Stimulated activated CD8-positive, alpha-beta memory T cell treated with anti-CD3 and anti-CD28 coated beads, Interleukin-2, amount 100 ng/mL, for 1 hour (primary cell): ENCODE measurements at places on chromosomes 4 and X.

DNA sequence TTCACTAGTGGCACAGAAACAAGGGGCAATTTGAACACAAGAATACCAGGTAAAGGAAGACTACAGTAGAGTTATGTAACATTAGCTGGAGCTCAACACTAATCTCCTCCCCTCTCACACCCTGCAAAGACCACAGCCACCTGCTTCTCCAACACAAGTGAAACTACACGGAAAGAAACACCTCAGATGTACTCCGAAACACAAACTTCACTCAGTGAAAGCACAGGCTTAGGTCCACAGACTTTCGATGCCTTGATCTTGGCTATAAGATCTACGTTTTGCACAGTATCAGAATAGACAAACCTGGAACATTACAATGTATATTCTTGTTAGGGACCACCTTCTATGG, 7.6 kb downstream of the ACSL1 start:
- no peak for DNase-seq

- DNase-seq = no peak
Measured at GRCh38 chrX:138923805-138924204, 212.3 kb upstream of the FGF13 start.

GRCh38 chrX:30343206-30343605, 34.0 kb upstream of the NR0B1 start:
- no peak for DNase-seq

DNA sequence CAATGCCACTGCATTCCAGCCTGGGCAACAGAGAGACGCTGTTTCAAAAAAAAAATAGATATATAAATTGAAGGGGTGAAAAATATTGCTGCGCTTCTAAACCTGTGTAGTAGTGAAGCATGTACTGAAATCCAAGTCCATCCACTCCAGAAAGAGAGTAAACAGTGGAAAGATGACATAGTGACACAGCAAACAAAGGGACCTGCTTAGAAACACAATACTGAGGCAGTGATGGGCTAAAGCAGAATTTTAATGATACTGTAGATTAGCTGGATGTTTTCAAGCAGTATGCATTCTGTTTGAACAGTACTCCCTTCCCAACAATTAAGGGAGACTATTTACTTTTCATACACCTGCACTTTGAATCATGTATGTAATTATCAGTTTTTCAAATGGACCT, 42.5 kb downstream of the TFDP3 start:
- no peak for DNase-seq

- no peak for DNase-seq
Measured at GRCh38 chrX:151825007-151825406, 87.7 kb upstream of the MAGEA4 start.

- DNase-seq = no peak
Measured at GRCh38 chr4:8913121-8913857, 41.6 kb upstream of the HMX1 start.

- no peak for DNase-seq
Measured at GRCh38 chrX:131782646-131783045, 238.8 kb downstream of the OR13H1 start.

- DNase-seq = no peak
Measured at GRCh38 chrX:6095469-6095868, 133.2 kb downstream of the NLGN4X start.

GRCh38 chr4:174516794-174517193, 5.5 kb downstream of the HPGD start:
- no peak for DNase-seq

DNA sequence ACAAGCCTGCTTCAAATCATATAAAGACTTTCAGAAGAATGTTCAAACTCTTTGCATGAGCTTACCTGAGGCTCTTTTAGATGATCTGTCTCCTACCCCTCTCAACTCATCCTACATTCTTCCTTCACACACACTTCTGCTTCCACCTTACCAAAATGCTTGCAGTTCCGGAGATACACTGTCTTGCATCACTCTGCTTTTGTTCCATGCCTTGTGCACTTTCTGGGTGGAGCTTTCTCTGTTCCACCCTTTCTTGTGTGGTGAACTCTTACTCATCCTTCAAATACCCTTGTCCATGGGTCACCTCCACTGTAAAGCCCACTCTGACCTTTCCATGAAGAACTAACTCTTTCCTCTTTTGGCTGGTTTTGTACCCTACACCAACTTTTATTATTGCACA, 18.4 kb upstream of the MGST2 start:
- no peak for DNase-seq

DNA sequence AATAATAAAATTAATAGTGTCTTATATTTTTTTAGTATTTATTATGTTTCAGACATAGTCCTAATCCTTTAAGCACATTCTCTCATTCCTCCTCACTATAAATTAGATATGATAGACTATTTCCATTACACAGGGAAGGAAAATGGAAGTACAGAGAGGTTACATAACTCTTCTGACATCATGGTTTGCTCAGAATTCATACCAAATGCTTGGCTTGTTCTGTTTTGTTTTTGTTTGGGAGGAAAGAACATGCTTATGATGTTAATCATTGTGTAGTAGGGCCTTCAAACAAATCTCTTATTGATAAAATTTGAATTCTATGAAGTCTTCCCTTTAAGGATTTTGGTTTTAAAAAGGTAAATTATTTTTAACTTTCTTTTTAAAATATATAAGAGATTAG, 59.5 kb downstream of the RXFP1 start:
- no peak for DNase-seq

GRCh38 chr4:336099-336892, 1.3 kb upstream of the ZNF141 start:
- no peak for DNase-seq

GRCh38 chr4:8171984-8172924, 13.6 kb upstream of the ABLIM2 start:
- DNase-seq = no peak

- no peak for DNase-seq
Measured at GRCh38 chrX:72297953-72298730, 7.6 kb downstream of the CITED1 start.

DNA sequence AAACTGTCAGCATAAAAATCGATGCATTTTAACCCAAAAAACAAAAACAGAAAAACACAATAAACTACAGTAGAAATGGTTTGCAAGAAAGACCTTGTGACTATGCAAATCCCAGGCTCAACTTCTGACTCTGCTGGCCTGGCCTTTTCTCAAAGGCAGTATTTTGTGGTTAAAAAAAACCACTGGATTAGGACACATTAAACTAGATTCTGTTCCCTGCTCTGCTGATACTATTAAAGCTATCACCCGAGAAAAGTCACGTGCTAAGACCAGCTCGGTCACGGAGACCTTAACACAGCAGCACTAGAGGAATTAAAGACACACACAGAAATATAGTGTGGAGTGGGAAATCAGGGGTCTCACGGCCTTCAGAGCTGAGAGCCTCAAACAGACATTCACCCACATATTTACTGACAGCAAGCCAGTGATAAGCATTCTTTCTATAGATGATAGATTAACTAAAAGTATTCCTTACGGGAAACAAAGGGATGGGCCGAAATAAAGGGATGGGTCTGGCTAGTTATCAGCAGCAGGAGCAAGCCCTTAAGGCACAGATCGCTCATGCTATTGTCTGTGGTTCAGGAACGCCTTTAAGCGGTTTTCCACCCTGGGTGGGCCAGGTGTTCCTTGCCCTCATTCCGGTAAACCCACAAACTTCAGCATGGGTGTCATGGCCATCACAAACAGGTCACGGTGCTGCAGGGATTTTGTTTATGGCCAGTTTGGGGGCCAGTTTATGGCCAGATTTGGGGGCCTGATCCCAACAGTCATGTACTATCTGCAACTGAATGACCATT, 16.1 kb downstream of the CBR4 start:
- DNase-seq = no peak

DNA sequence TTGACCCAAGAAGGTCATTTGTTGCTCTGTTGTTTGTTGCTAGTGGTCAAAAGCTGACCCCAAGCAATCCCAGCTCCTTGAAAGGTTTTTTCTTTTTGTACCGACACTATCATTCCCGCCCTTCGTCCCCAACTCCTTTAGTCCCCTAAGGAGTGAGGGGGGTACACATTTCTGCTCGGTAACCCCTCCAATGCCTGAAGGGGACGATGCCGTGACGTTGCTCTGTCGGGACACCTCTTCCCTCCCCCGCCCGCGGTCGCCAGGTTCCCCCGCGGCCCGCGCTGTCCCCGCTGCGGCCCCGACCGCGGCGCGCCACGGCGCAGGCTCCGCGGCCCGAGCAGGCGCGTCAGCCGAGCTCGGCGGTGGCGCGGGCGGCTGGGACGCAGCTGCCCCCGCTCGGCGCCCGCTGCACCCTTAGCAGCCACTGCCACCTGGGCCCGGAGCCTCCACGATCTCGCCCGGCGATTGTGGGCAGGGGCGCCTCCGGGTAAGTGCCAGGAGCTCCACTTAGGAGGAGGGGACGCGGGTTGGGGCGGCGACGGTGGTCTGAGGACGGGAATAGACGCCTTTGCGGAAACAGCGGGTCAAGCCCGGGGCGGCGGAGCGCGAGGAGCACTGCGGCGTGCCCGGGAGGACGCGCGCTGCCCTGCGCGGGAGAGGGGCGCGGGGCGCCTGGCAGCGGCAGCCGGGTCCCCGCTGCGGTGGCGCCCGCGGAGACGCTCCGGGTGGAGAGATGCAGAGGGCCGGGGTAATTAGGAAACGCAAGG, at the start of gene GLRB:
Gene GLRB, plus strand, starts transcription at position 340 of the 767 bp plus-strand sequence. CDS start 1,875 bp downstream, outside the sequence.
- no peak for DNase-seq

GRCh38 chrX:7068939-7069367, 78.6 kb upstream of the STS start:
- no peak for DNase-seq

DNA sequence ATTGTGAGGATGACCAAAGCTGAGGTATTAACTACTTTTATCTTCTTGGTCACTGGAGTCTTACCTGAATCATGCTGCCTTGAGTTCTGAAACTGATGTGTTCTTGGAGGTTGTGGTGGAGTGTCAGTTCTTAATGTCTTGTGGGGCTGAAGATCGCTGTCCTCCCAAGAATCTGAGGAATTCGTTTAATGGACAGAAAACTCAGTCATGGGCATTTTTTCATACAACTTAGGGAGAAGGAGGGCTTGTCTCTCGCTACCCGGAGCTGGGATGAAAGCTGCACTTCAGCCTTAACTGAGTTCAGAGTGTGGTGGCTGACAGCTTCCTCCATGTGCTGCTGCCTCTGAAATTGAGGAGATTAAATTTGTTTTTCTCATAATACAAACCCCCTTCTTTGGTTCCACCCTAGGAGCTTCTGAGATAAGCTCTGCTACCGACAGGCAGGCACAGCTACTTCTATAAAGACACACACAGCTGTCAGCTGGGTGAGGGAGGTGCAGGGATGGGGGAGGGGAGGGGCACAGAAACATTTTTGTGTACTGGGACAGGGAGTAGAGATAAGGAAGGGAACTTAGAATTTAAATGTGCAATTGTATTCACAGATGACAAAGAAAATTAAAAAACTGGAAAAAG, 30.8 kb downstream of the RBBP7 start:
- no peak for DNase-seq

DNA sequence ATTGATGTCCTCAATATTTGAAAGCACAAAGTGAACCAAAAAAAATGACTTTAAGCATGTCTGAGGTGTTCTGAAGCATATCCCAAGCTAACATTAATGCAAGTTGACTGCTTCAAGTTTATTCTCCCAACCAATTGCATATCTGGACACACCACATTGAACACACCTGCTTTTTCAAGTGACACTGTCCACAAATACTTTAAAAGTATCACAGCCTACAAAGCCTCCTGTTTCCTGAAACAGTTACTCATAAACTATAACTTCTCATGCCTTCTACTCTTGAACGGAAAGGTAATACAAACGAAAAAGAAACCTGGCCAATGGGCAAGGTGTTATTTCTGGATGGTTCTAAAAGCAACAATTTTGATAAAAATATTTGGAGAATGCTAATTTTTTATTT, 1.1 kb downstream of the CDKL2 start:
- DNase-seq = no peak

DNA sequence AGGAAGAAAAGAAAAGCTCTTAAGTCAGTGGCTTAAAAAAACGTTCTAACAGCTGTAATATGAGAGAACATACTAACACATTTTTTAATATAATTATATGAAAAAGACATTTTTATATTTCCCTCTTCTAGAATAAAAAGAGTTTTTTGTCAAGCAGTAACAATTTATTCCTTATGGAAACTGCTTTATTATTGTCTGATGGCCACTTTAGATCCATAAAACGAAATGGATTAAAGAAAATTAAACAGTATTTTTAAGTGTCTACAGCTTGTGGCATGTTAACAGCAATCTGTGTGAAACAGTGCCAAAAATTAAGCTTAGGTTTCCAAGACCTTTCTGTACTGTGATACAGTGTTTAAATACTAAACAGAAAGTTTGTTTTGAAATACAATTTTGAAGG, 55.5 kb upstream of the TENM3 start:
- no peak for DNase-seq

- no peak for DNase-seq
Measured at GRCh38 chr4:138062929-138063328, 179.2 kb downstream of the SLC7A11 start.
